Tibial artery (tissue), 4 donors: ENCODE measurements at places on chromosomes 7 and 10.

DNA sequence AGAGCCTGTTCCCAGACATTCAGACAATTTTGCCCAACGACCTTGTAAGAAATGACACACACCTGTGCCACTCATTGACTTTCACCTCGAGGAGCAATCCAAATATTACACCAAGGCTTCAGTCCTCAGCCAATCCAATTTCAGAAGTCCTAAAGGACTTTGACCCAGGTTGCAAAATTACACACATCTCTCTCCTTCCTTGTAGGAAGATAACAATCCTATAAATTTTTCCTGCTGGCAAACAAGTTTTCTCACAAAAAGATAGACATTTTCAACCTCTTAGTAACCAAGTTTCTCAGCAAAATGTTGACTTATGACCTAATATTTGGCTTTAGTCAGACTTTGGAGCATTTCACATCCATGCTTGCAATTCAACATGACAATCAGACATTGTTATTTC, 745.0 kb downstream of the GRID1 start:
- no peak for DNase-seq

DNA sequence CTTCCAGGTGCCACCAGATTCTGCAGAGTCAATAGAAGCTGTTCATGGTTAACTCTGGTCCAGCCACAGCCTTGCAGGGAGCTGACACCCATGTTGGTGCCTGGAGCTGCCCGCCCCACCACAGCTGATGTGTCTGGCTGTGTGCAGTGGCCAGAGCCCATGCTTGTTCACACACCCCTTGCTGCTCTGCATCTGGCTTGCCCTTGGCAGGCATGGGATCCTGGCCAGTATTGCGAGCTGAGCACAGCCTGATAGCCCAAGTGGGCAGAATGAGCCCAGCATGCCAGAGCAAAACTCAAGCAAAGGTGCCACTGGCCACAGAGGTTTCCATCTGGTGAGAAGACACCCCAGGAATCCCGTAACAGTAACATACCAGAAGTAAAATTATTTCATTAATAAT, 843.6 kb downstream of the SORCS1 start:
- no peak for DNase-seq

- no peak for DNase-seq
These were observed 222.9 kb upstream of the CELF2 start for GRCh38 chr10:10794791-10795191.

GRCh38 chr7:120775755-120776154, 82.2 kb downstream of the TSPAN12 start:
- DNase-seq: no peak

- no peak for DNase-seq
These were observed 78.4 kb downstream of the XRCC2 start for GRCh38 chr7:152597507-152597906.

DNA sequence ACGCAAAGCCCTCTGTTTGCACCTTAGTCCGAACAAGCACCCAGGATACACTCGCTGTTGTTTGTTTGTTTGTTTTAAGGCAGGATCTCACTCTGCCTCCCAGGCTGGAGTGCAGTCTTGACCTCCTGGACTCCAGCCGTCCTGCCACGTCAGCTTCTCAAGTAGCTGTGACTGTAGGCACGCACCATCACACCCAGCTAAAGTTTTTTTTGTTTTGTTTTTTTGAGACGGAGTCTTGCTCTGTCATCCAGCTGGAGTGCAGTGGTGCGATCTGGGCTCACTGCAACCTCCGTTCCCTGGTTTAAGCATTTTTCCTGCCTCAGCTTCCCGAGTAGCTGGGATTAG, 76.8 kb downstream of the CTBP2 start:
- peak; percentile 51 for DNase-seq

DNA sequence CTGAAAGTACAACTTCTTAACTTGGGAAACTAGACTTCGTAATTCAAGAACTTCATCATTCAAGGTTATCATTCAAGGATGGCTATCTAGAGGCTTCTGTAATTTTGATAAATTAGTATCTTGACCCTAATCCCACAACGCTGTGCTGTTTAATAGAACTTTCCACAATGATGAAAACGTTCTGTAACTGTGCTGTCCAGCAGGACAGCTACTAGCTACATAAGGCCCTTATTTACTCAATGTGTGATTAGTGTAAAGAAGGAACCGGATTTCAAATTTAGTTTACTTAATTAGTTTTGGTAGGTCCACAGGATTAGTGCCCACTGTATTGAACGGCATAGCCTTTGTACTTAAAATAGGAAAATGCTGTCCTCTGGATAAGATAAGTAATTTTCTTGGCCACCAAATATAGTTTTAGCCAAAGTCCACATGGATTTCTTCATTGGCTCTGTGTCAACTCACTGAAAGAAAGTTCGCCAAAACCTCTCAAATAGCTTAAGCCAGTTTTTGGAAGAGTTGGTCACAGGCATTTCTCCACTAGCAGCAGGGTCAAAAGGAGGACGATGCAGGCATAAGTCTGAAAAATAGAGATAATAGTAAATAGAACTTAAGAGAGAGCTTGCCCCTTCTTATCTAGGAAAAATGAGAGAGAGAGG, 17.3 kb downstream of the DGKI start:
- DNase-seq: no peak

DNA sequence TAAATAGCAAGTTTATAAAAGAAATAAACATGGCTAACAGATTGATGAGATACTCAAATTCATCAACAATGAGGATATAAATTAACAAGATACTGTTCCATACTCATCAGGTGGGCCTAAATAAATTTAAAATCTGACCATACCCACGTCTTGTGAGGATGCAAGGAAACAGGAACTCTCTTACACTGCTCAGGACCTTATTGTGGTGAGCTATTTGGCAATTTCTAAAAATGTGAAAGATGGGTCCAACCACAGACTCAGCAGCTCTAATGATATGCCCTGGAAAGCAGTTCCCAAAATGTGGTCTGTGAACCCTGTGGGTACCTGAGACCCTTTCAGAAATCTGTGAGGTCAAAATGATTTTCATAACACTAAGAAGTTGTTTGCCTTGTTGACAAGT, 21.5 kb downstream of the RPP38 start:
- DNase-seq: no peak

- no peak for DNase-seq
These were observed 15.9 kb downstream of the TDRD1 start for GRCh38 chr10:114195079-114195478.

DNA sequence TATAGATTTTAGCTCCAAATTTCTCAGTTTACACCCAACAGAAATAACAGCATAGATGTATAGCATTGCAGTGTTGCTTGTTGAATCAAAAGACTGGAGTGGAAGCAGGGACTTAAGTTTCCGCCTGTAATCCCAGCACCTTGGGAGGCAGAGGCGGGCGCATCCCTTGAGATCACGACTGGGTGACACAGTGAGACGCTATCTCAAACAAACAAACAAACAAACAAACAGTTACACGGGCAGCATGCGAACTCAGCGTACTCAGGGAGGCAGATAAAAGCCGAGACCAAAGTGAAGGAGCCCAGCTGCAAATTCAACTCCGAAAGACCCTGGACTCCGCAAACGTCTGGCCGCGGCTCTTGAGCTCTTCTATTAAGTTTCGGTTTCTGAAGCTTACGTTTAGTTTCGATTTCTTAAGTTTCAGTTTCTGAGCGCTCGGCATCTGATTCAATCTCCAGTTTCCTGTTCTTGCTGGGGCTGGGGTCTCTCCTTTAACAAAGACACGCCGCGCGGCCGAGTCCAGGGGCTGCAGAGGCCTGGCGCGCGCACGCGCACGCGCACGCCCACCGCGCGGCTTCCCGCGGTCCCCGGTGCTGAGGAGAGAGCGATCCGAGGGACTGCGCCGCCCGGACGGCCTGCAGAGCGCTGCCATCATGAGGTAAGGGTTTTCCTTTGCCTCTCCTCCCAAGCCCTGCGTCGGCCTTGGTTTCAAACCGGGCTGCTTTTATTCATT, at the start of gene IFIT5:
Gene IFIT5 (plus strand): TSS at position 423 of the 733 bp plus-strand sequence. CDS start 231 bp downstream, at position 654.
- DNase-seq: peak; percentile 73
